Cardiac muscle cell (in vitro differentiated cells and primary cell): ENCODE measurements at places on chromosomes 13 and 19. TPM values are rescaled to one million over a fixed set of nuclear protein-coding genes. Genes with fewer than 3 reads are reported as not detected.

ZNF761 gene
- total RNA-seq = 9.4 and 11.3 TPM in 2 replicates

ZNF665 gene
- 1.4 and 5.2 TPM in 2 replicates for total RNA-seq

DNA sequence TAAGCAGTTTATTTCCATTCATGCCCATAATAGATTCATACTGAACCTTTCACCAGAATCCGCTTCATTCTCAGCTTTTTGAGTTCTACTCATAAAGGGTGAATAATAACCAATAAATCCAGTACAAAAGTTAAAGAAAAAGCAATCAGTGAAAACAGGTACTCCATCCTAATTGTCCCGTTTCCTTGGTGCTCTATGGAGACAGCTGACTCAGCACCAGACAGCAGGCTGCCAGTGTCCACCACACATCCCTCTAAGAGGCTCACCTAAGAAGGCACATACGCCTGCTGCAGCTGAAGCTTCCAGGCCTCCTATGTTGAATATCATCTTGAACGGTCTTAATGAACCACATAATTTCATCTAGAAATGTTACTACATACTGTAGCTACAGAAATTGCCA, 27.3 kb downstream of the MYO16 start:
- no peak overlapping the region for H3K4me3 ChIP-seq
- H3K27me3 ChIP-seq = no peaks in the 10 kb centered on the region
- no peak overlapping the region for H3K27ac ChIP-seq
- DNase-seq = no peak
- no peaks in the 10 kb centered on the region for H3K36me3 ChIP-seq

DNA sequence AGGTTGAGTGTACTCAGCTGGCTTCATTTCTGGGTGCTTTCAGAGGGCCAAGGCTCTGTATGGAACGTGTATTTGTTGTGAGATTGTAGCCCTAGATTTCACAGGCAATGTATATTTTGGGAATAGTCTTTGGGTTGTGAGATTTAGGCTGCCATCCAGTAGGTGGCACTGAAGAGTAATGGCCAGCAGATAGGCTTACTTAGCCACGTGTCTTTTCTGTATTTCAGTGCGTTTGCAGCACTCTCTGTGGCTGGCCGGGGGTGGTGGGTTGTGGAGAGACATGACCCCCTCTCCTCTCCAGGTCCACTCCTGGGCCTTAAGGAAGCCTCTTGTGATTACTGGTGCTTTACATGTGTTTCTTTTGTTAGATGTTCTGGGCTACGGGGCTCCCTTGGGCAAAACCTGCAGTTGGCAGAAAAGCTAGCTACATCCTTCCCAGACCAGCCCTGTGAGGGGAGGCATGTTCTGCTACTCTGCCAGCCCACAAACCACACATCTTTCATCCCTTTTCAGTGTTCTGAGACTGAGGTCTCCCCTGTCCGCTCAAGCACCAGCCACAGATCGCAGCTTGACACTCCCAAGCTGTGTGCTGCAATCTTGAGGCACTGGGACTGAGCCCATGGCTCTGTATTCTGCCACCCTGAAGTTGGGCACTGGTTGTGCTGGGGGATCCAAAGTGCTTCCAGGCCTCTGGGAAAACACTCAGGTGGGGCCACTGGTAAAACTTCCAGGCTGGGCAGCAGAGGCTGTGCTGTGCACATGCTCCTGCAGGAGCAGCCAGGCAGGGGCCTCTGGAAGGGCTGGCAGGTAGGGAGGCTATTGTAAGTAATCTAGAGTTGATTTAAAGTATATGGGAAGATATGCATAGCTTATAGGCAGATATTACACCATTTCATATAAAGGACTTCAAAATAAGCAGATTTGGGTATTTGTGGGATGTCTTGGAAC, 1096.8 kb upstream of the PCDH20 start:
- H3K36me3 ChIP-seq = no peaks in the 10 kb centered on the region
- H3K4me3 ChIP-seq = no peak overlapping the region

DNA sequence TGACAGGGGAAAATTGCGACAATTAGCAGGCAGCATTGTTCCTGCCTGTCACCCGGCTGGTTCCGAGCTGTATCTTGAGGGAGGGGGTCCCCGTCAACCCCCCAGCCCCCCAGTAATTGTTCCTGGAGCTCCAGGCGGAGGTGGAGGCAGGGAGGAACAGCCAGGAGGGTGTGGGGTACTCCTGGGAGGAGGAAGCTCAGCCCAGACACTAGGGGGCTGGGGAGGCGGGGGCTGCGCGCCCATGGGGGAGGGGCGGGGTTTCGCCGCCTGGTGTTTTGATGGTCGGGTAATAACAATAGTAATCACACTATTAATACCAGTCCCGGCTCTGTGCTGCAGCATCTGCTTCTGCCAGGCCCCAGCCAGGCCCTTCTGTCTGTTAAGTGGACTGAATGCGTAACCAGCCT, 8.6 kb downstream of the NPAS1 start:
- H3K27ac ChIP-seq = no peak overlapping the region
- DNase-seq = no peak
- no peaks in the 10 kb centered on the region for H3K4me1 ChIP-seq
- no peaks in the 10 kb centered on the region for H3K36me3 ChIP-seq
- peaks cover 34% of the 10 kb centered on the region for H3K27me3 ChIP-seq

- DNase-seq = no peak
- no peaks in the 10 kb centered on the region for H3K36me3 ChIP-seq
- H3K4me1 ChIP-seq = no peaks in the 10 kb centered on the region
- no peaks in the 10 kb centered on the region for H3K27me3 ChIP-seq
- H3K4me3 ChIP-seq = no peak overlapping the region
- no peak overlapping the region for H3K27ac ChIP-seq
Measured at GRCh38 chr19:56974556-56975207, 134.2 kb upstream of the PEG3 start.

GRCh38 chr19:27776020-27776419, 1436.9 kb downstream of the UQCRFS1 start:
- no peak overlapping the region for H3K4me3 ChIP-seq
- DNase-seq = no peak
- no peaks in the 10 kb centered on the region for H3K4me1 ChIP-seq
- no peaks in the 10 kb centered on the region for H3K27me3 ChIP-seq

- no peaks in the 10 kb centered on the region for H3K36me3 ChIP-seq
- H3K4me3 ChIP-seq = no peak overlapping the region
- DNase-seq = no peak
- H3K27ac ChIP-seq = no peak overlapping the region
- peaks cover 2% of the 10 kb centered on the region for H3K27me3 ChIP-seq
Measured at GRCh38 chr19:43441716-43442115, 23.7 kb downstream of the LYPD3 start.

GRCh38 chr13:50950849-50951248, 41.3 kb downstream of the RNASEH2B start:
- H3K27ac ChIP-seq = no peak overlapping the region
- no peak for DNase-seq
- H3K36me3 ChIP-seq = no peaks in the 10 kb centered on the region
